ENCODE measurements at places on chromosomes 5 and 9.

GRCh38 chr9:98709968-98710965 is 1.5 kb upstream of the GABBR2 start:
- no peak for DNase-seq

GRCh38 chr5:4198461-4198860 is 602.8 kb downstream of the IRX1 start:
- no peak for DNase-seq

DNA sequence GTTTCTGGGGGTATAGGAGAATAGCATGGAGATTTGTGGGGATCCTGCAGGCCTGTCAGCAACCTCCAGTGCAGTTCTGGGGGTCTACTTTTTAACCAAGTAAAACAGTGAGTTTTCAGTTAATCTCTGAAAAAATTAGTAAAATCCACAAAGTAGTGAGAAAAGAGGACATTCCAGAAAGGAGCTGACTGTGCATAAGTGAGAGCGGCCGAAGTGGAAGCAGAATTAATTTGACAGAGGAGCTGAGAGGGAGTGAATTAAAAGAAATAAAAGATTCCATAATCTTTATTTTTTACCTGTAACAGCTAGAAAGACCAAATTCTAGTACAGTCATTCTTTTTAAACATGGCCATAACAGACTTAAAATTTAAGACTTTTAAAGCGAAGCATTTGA is 149.2 kb downstream of the SGCD start:
- DNase-seq: no peak

- no peak for DNase-seq
Observed at GRCh38 chr9:73172901-73173215, 21.2 kb downstream of the ANXA1 start.

GRCh38 chr5:5480481-5481111 is 58.1 kb downstream of the ICE1 start:
- DNase-seq: peak; percentile 30

Measured in NCI-H1048 (cell line).